ENCODE measurements at places on chromosomes 1 and 21.

- DNase-seq: no peak
Observed at GRCh38 chr1:100616121-100616621, 78.2 kb downstream of the GPR88 start.

DNA sequence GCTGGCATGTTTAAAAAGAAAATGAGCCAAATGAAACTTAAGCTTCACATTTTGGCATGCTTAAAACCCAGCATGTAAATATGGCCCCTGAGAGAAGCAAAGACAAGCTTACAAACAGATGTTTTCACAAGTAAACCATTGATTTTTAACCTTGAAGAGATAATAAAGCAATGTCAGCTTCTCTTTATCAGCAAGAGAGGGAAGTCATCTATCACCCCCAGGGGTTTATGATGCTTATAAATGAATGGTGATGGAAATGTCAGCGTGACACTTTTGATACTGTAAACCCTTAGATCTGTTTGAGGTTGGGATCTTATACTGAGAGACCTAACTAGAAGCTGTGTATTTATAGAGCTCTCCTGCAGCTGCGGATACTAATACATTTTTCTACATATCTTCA, 471.3 kb downstream of the PLA2G4A start:
- no peak for DNase-seq

- DNase-seq: no peak
Observed at GRCh38 chr21:41894922-41895557, 15.9 kb upstream of the PRDM15 start.

GRCh38 chr1:186574926-186575325, 105.3 kb downstream of the PTGS2 start:
- no peak for DNase-seq

DNA sequence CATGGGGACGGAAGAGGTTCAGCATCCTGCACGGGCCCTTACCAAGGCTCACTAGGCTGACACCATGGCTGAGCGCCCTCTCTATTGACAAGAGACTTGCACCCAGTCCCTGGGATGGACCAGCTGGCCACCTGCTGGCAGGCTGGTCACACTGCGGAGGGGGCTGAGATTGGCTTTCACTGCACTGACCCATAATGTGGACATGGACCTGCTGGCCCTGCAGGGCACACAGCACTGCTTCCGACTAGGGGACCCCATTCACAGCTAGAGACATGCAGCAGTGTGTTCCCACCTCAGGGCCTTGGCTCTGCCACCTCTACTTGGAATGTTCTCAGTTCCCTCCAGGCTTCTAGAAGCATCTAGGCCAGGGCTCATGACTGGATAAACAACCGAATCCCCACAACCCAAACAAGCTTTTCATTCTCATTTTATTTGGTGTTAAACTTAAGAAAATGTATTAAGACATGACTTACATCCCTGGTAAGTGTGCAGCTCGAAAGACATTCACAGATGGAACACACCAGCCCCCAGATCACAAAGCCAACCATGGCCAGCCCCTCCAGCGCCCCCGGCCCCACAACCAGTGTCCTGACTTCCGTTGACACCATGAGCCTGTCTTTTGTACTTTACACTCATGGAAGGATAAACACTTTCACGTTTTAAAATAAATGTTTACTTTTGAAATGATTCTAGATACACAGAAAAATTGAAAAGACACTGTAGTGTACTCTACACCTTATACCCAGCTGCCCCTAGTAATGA, 9.3 kb upstream of the SRARP start:
- peak; percentile 51 for DNase-seq
